GM12891 (cell line): ENCODE measurements at places on chromosomes 7 and 10.

DNA sequence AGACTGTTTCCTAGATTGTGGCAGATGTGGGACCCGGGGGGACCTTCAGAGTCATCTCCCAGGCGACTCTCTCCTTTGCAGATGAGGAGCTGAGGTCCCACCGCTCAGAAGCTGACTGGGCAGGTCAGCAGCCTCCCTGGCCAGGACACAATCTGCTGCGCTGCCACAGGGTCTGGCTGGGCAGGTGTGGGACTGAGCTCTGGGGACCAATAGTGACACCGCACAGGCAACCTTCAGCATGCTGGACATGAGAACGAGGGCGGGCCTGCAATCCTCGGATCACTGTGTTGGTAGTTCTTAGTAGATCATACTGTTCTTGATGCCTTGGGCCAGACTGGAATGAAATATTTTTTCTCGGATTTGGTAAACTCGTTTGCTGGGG lies 20.5 kb upstream of the CRYGN start:
- no peak for DNase-seq

GRCh38 chr10:43811871-43812270 lies 163.2 kb upstream of the ZNF32 start:
- DNase-seq: no peak

DNA sequence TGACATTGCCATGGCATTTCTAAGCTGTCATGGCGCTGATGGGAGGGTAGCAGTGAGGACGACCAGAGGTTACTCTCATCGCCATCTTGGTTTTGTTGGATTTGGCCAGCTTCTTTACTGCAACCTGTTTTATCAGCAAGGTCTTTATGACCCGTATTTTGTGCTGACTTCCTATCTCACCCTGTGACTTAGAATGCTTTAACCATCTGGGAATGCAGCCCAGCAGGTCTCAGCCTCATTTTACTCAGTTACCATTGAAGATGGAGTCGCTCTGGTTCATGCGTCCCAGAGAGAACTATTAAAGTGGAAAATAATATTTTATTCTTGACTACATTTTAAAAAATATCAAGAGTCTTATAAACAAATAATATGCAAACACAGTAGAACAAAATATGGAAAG lies 131.7 kb downstream of the RSU1 start:
- DNase-seq: no peak

DNA sequence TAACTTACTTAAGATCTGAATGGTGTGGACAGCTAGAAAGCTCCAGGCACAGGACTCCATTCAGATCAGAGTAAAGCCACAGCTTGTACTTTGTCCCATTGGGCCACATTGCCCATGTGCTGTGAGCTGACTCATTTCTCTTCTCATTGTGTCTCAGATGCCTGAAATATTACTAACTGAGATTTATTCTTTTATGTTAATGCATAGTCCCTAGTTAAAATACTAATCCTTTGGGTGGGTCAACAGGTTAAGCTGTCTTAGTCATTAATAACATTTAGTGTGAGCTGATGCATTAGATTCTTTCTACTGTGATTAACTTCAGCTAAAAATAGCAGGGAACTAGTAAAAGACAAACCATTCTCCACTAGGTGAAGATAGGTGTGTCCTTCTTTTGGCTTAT lies 104.7 kb upstream of the ARMC3 start:
- no peak for DNase-seq

GRCh38 chr7:69283421-69283820 lies 314.9 kb upstream of the AUTS2 start:
- DNase-seq: no peak

- DNase-seq: no peak
Observed at GRCh38 chr10:127215866-127216265, 19.5 kb upstream of the INSYN2A start.

- DNase-seq: no peak
Observed at GRCh38 chr10:5956146-5956936, 21.0 kb downstream of the IL15RA start.
